Left lung (tissue), 14 donors: ENCODE measurements at places on chromosomes 4 and X.

DNA sequence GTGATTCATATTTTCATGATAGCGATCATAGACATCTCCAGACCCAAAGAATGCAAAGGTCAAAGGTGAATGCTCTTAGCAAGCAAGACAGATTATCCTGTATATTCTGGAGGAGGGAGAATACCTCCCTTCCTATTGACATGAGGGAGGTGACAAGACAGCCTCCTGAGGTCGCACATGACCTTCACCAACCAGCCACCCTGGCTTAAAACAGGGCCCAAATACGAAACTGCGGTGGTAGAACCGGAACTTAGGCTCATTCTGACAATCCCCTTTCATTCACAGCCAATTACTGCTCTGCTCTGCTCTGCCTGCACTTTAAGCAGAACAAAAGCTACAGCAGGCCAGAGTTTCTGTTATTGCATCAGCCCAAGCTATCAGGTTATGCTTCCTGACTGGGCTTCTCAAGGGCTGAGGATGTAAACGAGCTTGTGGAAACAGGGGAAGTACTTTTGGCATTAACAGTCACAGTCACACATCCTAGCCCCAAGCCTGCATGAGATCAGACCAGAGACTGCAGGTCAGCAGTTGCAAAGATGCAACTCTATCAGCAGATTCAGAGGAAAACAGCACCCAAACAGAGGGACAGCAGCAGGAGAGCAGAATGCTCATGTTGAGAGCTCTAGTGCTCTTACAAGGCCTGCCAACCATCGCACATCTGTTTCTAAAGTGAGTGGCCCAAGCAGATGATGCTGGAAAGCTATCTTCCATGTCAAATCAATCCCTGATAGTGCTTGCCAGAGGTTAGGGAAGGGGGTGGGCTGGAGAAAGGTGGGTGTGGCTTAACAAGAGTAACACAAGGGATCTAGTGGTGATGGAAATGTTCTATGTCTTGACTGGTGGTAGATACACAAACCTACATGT is 51.3 kb upstream of the MAP3K15 start:
- no peak for DNase-seq

GRCh38 chr4:131258361-131258760 is 1890.7 kb upstream of the PCDH10 start:
- DNase-seq, result no peak

GRCh38 chr4:113293043-113293560 is 243.6 kb downstream of the ANK2 start:
- DNase-seq, result peak; percentile 80

- DNase-seq, result no peak
Observed at GRCh38 chr4:18636001-18636585, 614.5 kb upstream of the LCORL start.

GRCh38 chr4:83232082-83232481 is 52.5 kb downstream of the COQ2 start:
- no peak for DNase-seq

- DNase-seq, result no peak
Observed at GRCh38 chrX:123983240-123983639, 21.7 kb downstream of the STAG2 start.

DNA sequence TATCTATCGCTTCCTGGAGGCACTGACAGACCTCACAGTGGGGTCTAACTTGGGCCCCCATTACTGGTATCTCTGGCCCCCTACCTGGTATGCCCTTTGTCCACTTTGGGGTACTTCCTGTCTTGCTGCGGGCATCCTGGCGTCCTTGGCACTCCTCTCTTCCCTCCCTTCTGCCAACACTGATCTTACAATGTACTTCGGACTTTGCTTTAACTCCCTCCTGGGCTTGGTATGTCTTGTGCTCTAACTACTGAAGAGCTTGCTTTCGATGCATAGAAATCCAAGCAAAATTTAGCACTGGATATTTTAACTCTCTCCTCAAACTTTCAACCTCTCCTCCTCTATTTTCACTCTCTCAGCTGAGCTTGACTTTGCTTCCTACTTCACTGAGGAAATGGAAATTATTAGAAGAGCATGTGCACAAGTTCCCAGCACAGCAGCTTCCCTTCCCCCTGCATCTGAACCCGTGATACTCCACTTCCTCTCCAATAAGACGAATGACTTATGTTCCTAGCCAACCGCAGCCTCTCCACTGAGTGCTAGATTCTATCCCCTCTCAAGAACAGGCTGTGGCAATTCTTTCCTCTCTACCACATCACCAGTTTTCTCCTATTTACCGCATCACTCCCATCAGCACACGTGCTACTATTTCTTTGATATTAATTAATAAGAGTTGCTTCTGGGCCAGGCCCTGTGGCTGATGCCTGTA is 52.9 kb downstream of the SUPT20HL2 start:
- peak; percentile 70 for DNase-seq

DNA sequence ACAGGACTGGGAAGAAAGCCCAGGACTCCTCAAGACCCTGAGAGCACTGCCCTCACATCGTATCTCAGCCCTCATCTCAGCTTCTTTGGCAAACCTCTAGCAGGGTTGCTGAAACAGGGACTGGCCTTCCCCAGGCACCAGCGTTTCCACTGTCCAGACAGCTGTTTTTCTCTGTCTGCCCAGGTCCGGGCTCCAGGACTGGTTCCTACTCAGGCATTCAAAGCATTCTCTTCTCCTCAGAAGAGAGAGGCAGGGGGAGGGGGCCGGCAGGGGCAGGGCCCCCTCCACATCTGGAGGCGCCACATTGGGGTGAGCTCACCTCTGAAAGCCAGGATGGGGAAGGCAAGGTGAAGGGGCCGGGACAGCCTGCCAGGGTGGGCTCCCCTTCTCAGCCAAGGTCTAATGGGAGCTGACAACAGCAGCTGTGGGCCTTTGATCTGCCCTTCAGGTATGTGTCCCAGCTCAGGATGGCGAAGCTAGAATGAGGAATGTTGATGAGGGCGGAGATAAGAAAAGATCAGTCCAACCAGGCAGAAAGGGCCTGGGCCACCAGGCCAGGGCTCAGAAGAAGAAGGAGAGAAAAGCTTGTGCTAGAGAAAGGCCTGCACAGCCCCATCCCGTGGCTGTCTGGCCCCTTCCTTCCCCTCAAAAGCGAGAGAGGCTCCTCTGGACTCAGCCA is 60.4 kb downstream of the PJA1 start:
- DNase-seq, result no peak

DNA sequence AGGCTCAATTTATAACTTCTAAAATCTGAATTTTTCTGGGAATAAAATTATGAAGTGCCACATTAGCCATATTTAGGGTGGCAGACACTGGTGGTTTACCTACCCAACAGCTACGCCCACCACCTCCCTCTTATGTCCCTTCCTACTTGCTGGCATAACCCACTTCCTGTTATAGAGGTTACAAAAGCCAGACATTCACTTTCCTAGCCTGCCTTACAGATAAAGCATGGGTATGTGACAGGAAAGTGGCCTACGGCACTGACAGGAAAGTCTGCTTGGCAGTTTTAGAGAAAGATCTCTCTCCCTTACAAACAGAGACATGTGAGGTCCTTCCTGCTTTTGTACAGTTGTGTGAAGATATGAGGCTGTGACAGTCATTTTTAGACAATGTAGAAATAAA is 12.4 kb downstream of the DDX53 start:
- DNase-seq, result no peak

DNA sequence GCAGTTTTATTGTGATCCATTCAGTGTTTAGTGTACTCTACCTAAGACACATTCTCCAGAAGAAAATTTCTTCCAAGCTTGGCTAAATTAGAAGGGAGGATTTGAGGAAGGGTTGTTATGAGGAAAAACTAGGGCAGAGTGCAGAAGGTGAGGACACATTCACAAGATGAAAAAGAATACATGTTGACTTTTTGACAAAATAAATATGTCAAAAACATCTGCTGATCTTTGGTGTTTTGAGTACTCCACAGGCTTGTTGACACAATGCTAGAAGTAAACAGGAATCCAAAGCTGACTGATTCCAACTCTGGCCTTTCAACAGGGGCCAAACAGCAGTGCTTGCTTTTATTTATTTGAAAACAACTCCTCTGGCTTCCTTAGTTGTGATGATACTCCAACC is 125.8 kb upstream of the SLC7A11 start:
- no peak for DNase-seq
